Osteocyte (in vitro differentiated cells): ENCODE measurements at places on chromosomes 16 and 17. TPM values are rescaled to one million over a fixed set of nuclear protein-coding genes. Genes with fewer than 3 reads are reported as not detected.

DNA sequence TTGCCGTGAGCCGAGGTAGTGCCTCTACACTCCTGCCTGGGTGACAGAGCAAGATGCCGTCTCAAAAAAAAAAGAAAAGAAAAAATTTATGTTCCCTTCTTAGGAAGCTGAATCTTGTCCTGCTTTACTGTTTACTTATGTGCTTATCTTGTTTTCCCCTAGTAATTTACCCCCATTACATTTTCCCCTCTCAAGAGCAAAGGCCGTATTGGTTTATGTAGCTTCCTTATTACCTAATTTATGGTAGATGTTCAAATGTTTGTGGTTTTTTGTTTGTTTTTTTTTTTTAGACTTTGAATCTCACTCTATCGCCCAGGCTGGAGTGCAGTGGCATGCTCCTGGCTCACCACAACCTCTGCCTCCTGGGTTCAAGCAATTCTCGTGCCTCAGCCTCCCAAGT lies 10.3 kb upstream of the SLC52A1 start:
- no peak for DNase-seq

Gene SPATA2L
- 9.5 and 12.3 TPM in 2 replicates for total RNA-seq

Gene EFCAB5
- 0.60 and 1.2 TPM in 2 replicates for total RNA-seq

DNA sequence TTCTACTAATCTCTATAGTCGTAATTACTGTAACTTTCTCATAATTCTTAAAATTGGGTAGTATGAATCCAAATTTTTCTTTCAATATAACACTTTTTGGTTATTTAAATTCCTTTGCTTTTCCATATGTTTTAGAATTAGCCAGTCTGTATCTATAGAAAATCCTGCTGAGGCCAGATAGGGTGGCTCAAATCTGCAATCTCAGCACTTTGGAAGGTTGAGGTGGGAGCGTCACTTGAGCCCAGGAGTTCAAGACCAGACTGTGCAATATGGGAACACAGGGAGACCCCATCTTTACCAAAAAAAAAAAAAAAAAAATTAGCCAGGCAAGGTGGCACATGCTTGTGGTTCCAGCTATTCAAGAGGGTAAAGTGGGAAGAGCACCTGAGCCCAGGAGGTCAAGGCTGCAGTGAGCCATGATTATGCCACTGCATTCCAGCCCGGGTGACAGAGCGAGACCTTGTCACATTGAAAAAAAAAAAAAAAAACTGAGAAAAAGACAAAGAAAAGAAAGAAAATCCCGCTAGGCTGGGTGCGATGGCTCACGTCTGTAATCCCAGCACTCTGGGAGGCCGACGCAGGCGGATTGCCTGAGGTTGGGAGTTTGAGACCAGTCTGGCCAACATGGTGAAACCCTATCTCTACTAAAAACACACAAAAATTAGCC lies 9.3 kb downstream of the TERF2 start:
- DNase-seq: no peak

Gene GSDMA
- not detected in 2 replicates for total RNA-seq

DNA sequence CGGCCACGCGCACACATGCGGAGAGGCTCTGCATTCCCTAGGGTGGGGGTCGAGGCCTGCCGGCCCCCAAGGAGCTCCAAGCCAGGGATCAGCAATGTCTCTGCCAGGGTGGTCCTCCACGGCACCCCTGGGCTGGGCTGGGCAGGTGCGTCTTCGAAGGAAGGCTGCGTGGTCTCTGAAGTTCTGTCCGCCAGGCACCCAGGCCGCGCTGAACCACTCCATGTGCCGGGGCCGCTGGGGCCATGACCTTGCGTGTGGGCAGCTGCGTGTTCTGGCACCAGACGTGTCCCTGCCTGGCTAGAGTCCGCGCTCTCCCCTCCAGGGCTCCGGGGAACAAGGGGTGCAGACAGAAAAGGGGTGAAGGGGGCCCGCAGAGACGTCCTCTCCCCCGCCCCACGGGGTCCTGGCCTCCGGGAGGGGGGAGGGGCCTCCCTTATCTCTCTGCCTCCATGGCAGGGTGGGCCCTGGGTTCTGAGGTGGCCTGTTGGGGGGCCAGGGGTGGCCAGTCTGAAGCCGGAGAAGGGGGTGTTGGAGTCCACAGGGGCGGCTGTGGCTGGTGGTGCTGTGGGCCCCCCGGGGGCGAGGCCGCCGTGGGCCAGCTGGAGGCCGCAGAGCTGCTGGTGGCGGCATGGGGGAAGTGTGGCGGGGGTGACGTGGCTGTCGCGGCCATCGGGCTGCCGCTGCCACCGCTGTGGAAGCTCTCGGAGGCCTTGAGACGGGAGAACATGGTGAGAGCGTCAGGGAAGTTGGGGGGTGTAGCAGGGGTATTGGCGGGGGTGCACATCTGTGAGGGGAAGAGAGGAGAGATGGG lies 5.3 kb downstream of the UBALD1 start:
- DNase-seq: no peak

DNA sequence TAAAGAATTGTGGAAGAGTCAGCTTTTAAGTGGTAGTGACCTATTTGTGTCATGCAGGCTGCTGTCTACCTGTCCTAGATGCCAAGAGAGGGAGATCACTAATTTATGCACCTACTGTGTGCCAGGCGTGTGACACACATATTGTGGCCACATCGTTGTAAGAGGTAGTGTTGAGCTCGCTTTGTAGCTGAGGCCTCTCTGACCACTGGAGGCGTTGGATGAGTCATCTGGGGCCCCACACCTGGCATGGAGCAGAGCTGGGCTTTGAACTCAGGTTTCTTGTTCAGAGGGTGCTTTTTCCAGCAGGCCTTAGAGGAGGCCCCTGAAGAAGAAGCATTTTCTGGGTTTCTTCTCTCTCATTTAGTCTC lies 52.3 kb upstream of the LGALS9 start:
- no peak for DNase-seq

Gene SBK1
- 4.9 and 5.0 TPM in 2 replicates for total RNA-seq

DNA sequence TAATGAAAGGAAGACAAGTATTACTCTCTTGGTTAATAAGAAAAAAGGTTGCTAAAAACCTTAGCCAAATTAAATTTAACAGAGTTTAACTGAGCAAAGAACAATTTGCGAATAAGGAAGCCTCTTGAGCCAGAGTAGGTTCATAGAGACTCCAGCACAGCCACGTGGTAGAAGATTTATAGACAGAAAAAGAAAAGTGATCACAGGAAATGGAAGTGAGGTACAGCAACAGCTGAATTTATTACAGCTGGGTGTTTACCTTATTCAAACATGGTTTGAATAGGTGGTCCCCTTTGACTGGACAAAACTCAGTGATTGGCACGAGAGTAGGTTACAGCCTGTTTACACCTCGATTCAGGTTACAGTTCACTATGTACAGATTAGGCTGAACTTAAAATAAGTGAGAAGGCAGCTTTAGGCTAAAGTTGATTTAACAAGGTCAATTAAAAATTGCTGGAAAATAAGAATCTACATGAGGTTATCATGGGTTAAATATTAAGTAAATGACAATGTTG lies 3.3 kb upstream of the CCL15 start:
- no peak for DNase-seq

DNA sequence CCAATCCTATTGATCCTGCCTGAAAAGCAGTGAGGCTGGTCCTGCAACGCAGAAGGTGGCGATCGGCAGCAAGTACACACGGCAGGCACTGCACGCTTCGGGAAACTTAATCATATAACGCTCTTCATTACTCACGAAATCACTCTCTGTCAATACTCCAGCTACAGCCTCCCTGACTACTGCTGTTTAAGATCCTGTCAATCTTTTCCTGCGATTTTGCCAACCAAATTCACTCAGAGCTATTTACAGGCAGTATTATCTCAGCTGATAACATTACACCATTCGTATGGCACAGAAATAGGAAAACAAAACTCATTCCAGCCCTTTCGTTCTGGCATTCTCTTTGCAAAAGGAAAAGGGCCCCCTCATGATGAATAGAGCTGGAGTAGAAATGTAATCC lies 262.4 kb upstream of the CDH8 start:
- no peak for DNase-seq

Gene NCBP3
- total RNA-seq: 44.4 and 45.8 TPM in 2 replicates

DNA sequence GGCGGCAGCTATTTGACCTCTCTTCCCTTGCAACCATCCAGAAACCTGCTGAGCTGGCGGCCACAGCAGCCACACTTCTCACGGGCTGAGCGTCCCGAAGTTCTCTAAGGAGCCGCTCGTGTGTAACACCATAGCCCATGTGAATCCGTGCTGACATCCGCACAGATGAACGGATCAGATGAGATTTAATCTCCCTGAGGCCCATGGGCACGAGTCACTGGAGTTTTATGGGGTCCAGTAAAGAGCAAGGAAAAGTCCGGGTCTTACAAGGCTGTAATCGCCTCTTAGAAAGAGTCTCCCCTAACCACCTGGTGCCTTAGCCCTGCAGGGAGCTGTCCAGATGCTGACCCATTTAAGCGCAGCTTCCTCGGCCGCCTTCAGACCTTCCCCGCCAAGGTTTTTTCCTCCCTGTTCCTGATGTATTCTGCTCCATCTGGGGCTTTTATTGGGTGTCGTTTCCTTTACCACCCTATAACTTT lies 5.5 kb upstream of the CACNG5 start:
- no peak for DNase-seq

- no peak for DNase-seq
Observed at GRCh38 chr16:70565053-70565452, 41.4 kb downstream of the SF3B3 start.

- no peak for DNase-seq
Observed at GRCh38 chr17:77666881-77667395, 291.6 kb upstream of the TNRC6C start.

Gene SCNN1B
- not detected in 2 replicates for total RNA-seq

GRCh38 chr17:14311186-14311705 lies 10.4 kb downstream of the HS3ST3B1 start:
- DNase-seq: peak; percentile 34

Gene KRT32
- total RNA-seq: not detected in 2 replicates

Gene CHST4
- not detected in 2 replicates for total RNA-seq

Gene PITPNM3
- total RNA-seq: 0.78 and 0.94 TPM in 2 replicates

DNA sequence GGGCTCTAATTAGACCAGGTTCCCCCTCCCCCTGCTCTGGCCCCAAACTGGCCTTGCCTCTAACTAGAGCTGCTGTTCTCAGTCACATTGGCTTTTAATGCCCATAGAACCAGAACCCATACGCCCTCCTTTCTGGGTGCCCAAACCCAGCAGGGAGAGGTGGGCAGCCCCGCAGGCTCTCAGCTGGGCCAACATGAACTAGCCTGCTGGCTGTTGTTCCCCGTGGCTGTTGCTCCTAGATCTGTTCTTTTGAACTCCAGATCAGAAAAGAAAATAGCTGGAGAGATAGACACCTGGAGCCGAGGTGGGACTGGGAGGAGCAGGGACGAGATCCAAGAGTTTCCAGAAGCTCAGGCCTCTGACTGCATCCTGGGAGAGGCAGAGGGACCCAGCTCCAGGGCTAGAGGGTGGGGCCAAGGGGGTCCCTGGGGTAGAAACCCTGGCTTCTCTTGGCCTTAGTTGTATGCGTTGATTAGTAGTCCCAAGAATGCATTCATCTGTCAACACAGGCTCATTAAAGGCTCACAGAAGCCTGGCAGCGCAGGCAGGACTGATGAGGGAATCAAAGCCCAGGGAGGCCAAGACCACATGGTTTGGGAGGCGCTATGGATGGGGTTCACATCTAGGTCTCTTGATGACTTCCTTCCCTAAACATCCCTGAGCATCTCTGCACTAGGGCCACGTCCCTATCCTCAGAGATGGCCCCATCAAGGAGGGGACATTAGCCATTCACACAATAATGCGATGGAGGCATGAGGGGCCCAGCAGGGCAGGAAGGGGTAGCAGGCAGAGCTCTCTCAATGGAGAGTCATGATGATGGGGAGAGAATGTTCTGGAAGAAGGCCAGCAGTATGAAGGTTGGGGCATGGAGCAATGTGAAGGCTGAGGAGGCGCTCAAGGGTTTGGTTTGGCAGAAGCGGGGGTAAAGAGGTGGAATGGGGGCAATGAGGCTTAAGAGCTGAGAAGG lies 1.3 kb upstream of the CPSF4L start:
- no peak for DNase-seq

DNA sequence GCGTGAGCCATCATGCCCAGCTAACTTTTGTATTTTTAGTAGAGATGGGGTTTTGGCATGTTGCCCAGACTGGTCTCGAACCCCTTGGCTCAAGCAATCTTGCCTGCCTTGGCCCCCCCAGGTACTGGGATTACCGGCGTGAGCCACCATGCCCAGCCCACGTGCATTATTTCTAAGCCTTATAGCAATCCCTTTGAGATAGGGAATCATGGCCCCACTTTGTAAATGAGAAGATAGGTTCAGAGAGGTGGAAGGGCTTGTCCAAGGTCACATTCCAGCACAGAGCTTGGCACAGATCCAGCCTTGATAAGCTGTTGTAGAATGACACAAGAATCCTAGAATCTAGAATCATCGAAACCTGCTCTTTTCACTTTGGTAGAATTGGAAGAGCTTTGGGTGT lies 4.2 kb upstream of the PYCARD start:
- no peak for DNase-seq

GRCh38 chr17:72942579-72942978 lies 149.9 kb downstream of the SLC39A11 start:
- DNase-seq: no peak

Gene MT1G
- total RNA-seq: not detected in 2 replicates

- DNase-seq: peak; percentile 93
Observed at GRCh38 chr16:68590201-68590994, 51.3 kb downstream of the ZFP90 start.

Gene SLC12A3
- not detected in 2 replicates for total RNA-seq

DNA sequence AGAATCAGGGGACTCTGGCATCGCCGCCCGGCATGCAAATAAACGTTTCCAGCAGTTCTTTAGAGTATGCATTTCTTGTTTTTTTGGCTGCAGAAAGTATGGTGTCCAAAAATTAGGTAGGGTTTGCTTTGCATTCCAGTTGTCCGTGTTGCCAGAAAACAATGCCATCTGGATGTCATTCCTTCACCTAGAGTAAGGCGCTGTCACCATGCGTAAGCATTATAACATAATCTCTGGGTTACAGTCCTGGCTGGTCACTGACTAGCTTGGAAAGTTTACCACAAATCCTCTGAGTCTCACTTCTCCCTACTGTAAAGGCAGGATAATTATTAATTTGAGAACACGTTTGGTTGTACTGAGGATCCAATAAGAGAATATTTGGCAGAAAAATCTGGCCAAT lies 457.7 kb downstream of the XYLT1 start:
- DNase-seq: no peak

Gene SPATA32
- total RNA-seq: 0.18 TPM in 1 of 2 replicates, not detected in the other

GRCh38 chr17:79466562-79467350 lies 144.1 kb downstream of the RBFOX3 start:
- no peak for DNase-seq

DNA sequence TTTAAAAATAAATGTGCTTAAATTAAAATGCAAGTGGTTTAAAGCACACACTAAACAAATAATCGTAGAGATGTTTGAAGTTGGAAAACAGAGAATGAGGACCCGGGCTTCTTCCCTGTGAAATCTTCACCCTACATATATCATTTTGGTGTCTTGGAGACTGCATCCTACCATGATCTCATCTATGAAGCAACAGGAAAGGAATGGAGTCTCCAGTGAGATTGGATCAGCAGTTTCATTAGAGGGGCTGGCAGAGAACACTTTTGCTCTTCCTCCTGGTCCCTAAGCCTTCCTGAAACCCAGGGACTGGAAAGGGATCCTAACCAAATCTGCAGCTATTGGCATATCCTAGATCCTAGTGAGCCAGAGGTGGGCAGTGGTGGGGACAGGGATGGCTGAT lies 85.0 kb downstream of the GRIN2A start:
- no peak for DNase-seq

Gene SPHK1
- total RNA-seq: 15.2 TPM in 2 replicates

GRCh38 chr17:78359997-78360370 lies at the start of gene SOCS3:
Gene SOCS3 (minus strand): TSS chr17:78360077. CDS start chr17:78359095, 982 bp downstream.
- peak; percentile 99 for DNase-seq

Gene ZG16
- not detected in 2 replicates for total RNA-seq

GRCh38 chr16:50988441-50988840 lies 162.6 kb downstream of the SALL1 start:
- DNase-seq: no peak

- no peak for DNase-seq
Observed at GRCh38 chr16:85327731-85328675, 215.7 kb upstream of the CIBAR2 start.

GRCh38 chr17:29883497-29883896 lies 46.5 kb downstream of the SSH2 start:
- no peak for DNase-seq
